SJSA1 (cell line): ENCODE measurements at places on chromosomes 16 and 17.

DNA sequence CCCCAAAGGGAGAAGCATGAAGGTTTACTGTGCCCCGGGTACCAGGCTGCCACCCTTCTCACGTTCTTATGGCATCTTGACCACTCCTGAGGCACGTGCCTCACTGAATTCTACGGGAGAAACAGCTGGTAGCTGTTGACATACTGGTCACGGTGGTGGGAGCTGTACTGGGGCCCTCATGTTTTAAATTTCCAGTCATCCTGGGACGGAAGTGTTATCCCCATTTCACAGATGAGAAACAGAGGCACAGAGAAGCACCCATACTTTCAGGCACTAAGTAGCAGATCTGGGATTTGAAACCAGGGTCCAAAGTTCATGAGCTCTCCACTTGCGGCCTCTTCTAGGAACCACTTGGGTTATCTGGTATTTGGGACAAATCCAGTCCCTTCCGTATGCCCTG, 26.3 kb upstream of the DOC2B start:
- DNase-seq: no peak

- DNase-seq: peak; percentile 21
Measured at GRCh38 chr17:4354862-4355514, 11.5 kb downstream of the UBE2G1 start.

GRCh38 chr17:28570716-28571360, 486 bp downstream of the PIGS start:
- no peak for DNase-seq

DNA sequence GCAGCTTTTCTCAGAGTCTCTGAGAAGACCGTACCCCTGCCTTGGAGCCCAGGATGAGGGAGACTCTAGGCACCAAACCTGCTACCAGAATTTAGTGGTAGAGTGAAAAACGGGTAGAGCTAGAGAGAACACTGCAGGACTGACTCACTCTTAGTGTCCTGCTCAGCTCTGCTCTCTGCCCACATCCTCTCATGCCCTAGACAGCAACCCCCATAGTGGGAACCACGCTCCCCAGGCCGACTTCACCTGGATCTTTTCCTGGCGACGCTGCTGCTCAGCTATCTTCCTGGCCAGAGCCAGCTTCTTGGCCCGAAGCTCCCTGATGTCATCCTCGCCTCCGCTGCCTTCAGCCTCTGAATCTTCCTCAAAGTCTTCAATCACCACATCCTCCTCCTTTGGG, 26.7 kb downstream of the HIC1 start:
- peak; percentile 70 for DNase-seq

DNA sequence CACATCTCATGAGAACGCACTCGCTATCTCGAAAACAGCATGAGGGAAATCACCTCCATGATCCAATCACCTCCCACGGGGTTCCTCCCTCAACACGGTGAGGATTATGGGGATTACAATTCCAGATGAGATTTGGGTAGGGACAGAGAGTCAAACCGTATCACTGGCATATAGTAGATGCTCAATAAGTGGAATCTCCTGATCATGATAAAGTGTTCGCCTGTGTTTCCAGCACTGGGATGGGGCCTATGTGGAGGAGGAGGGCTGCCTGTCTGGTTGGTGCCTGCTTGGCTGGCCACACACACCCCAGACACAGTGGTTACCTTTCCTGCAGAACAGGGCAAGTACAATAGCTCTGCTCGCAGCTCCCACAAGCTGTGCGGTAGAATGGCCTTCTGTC, 6.1 kb upstream of the MGAT5B start:
- no peak for DNase-seq
